H54 (cell line): ENCODE measurements at places on chromosomes 4 and X.

GRCh38 chr4:5933996-5934831 is 41.3 kb upstream of the CRMP1 start:
- DNase-seq, result no peak

DNA sequence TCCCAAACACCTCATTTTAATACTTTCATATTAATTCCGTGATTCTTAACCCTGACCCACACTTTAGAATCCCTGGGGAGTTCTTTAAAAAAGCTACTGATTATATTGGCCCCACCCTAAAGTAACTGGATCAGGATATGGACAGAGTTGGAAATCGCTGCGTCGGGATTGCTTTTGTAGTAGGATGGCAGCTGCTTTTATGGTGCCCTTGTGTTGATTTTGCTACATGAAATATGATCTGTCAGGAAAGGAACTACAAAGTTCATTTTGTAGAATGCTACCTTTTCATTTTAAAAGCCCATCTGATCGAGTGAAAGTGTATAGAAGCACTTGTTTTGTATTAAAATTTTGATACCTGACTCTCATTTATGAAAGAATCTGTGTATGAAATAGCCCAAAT is 43.6 kb downstream of the TMEM131L start:
- no peak for DNase-seq

- no peak for DNase-seq
Observed at GRCh38 chr4:152805071-152805650, 25.4 kb downstream of the ARFIP1 start.

GRCh38 chr4:139828966-139829664 is 163.5 kb downstream of the MGST2 start:
- DNase-seq, result no peak

- DNase-seq, result no peak
Observed at GRCh38 chr4:78945651-78946179, 6.5 kb upstream of the PAQR3 start.

GRCh38 chrX:45766981-45767501 is 566.4 kb upstream of the DIPK2B start:
- no peak for DNase-seq

DNA sequence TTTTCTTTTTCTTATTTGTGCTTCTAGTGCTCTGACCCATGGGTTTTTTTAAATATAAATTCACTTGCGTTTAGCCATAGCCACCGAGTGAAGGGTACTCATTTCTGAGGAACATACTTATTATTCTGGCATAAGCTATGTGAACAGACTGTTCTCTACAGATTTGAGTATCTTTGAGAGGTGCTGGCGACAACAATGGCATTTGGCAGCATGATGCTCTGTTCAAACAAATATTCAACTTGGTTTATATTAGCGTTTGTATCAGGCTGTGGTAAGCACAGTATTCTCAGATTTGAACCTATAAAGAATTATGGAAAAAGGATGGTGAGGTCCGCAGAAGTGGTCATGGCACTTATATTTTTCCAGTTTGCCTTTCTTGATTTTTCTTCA is 108.7 kb upstream of the LIMCH1 start:
- no peak for DNase-seq
